ENCODE measurements at places on chromosomes 2 and 18.
A peak's percentile ranks its signal among the peaks of the same experiment; 100 is the strongest.

DNA sequence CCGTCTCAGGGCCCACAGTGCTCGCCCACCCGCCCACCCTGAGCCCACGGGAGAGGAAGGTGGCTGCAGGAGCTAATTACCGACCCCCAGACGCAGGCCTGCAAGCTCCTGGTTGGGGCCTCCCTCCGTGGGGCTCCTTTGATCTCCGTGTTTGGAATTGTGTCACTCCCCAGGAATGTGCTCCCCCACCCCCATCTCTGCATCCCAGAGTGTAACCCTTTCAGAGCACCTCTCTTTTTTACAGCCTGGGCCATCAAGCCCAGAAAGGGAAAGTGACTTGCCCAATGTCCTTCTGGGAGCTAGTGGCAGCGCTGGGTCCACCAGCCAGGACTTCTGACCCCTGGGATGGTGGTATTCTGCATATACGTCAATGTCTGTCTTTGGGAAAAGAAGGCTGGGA lies 335.1 kb downstream of the CYRIA start:
- no peak for DNase-seq

DNA sequence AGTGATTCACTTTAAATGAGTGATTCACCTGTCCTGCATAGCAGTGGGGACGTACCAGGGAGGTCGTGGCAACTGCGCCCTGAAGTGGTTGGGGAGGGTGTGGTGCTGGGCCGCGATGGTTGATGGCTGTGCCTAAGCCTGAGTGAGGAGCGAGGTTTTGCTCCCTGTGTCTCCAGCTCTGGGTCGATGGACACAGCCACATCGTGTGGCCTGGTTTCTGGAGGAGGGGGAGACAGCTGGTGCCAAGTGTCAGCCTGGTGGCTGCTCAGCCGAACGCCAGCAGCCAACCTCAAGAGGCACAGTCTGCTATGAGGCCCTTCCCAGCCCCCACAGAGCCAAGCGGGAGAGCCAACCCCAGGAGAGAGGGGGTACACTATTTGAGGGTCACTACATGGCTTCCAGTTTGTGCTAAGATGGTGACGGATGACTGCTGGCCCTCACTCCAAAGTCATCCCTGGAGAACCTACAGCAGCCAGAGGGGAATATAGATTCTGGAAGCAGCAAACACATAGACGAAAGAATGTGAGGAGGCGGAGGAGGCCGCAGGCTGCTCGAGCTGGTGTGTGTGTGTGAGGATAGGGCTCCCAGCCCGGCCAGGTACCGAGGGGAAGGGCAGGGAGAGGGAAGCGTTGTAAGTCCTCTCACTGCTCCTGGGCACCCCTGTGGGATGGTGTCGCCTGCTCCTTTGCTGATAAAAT lies 58.6 kb upstream of the OTOF start:
- DNase-seq = no peak

GRCh38 chr2:10240911-10241610 lies 61.6 kb upstream of the HPCAL1 start:
- no peak for DNase-seq

DNA sequence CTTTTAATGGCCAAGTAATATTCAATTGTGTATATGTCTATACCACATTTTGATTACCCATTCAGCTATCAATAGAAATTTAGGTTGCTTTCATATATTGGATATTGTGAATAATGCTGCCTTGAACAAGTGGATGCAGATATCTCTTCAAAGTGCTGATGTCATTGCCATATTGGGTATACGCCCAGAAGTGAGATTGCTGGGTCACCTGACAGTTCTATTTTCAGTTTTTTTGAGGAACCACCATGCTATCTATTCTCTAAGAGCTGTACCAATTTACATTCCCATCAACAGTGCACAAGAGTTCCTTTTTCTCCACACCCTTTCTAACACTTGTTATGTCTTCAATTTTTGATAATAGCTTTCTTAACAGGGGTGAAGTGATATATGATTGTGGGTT lies 306.9 kb downstream of the ZNF516 start:
- no peak for DNase-seq

DNA sequence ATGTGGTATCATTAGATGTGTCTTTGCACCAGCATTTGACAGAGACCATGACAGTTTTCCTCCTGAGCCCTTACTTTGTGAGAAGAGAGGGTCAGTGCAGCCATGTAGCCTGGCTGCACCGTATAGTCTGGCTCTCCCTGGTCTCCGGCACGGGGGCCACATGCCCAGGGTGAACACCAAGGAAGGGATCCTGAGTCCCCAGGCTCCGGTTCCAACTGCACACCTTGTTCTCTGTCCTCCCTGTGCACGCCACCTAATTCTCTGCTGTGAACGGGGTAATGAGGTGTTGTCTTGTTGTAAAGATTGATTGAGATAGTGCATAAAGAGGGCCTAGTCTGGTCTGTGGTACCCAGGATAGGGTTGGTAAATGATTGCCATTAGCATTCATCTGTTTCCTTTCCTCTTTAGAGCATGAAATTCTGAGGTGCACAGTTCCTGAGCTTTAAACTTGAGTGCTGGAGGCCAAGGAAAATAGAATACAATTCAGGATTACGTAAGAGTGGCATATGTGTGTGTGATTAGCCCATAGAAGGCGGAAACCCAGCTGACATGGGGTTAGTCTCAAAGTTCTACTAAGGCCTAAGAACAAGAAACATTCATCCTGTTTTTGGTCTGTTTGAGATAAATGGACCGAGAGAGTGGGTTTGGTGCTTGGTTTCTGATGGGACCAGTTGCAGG lies 55.5 kb downstream of the NCK2 start:
- DNase-seq = no peak

DNA sequence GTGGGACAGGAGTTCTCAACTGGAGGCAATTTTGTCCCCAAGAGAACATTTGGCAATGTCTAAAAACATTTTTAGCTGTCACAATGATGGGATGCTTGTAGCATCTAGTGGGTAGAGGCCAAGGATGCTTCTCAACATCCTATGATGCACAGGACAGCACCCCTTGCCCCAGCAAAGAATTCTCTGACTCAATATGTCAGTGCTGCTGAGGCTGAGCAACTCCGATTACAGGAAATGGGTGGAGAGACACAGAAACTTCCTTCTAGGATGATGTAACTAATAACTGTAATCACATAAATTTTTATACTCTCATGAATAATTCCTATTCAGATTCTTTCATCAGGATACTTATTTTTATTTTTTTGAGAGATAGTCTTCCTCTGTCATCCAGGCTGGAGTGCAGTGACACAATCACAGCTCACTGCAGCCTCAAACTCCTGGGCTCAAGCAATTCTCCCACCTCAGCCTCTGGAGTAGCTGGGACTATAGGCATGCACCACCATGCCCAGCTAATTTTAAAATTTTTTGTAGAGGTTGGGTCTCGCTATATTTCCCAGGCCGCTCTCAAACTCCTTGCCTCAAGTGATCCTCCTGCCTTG lies 120.3 kb upstream of the ACAA2 start:
- no peak for DNase-seq

DNA sequence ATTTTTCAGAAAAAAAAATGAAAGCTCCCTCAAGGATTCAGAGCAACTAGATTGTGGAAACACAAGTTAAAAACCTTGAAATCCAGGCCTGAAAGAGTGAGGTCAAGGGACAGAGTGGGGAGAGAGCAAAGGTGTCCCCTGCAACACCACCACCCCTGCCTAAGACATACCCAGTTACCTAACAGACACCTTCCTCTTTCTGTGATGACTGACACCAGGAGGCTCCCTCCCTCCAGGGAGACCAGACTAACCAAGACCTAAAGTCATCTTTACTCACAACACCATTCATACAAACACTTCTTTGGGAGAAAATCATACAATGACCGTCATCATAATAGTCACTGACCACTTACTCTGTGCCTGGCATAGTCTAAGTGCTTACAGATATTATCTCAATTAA lies 151.8 kb upstream of the NABP1 start:
- no peak for DNase-seq

DNA sequence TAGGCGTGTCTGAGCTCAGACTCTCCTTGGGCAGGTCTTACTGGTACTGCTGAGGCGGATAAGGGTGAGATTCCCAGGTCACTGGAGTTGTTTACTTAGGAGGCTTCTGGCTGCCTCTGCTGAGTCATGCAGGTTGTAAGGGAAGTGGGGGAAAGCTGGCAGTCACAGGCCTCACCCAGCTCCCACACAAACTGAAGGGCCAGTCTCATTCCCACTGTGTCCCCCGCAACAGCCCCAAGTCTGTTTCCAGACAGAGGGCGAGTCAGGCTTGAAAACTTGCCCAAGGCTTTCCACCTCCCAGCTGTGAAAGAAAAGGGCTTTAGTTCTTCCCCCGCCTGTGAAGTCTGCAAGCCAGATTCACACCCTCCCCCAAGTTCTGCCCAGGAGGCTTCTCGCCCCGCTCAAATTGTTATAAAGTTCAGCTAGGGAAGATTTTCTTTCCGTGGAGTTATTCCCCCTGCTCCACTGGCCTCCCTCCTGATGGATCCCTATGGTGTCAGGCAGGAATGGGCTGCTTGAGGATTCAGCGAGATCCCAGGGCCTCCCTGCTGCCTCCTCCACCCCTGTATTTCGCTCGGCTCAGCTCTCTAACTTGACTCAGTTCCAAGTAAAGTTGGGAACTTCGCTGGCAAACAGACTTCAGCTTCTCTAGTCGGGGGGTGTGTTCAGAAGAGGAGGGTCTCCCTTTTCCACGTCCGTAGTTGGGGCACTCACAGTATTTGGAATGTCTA lies 248.6 kb downstream of the NR4A2 start:
- DNase-seq = no peak

GRCh38 chr2:25190536-25190935 lies 22.2 kb upstream of the POMC start:
- no peak for DNase-seq

GRCh38 chr2:118635891-118636290 lies 211.6 kb downstream of the EN1 start:
- no peak for DNase-seq

DNA sequence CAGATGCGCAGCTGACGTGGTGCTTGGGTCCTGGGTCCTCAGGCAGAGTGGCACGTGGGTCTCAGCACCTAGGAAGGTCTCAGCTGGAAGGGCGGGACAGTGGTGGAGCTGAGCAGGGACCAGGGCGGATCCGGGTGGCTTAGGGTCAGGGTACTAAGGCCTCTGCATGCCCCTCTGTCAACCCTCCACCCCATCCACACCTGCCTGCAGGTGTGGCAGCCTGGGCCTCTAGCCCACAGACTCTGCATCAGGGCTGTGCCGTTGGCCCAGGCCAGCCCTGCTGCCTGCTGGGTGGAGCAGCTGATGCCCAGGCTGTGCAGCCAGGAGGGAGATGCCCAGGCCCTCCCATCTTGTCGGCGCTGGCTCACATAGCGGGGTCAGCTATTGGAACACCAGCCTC lies 24.6 kb upstream of the OTOS start:
- no peak for DNase-seq

DNA sequence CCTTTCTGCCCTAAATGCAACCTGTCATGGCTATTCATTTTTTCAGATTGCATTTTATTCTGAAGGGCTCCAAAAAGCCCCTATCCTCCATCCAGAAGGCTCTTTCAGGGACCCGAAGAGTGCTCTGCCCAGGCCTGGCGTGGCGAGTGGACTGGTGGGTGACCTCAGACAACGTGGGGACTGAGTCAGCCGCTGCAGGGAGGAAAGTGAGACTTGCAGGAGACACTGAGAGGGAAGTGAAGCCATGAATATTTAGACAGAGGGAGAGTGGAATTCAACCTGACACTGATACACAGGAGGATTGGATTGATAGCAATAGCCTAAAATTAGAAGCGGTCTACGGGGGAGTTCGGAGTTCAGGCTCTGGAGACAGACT lies 63.6 kb upstream of the SIX2 start:
- no peak for DNase-seq

DNA sequence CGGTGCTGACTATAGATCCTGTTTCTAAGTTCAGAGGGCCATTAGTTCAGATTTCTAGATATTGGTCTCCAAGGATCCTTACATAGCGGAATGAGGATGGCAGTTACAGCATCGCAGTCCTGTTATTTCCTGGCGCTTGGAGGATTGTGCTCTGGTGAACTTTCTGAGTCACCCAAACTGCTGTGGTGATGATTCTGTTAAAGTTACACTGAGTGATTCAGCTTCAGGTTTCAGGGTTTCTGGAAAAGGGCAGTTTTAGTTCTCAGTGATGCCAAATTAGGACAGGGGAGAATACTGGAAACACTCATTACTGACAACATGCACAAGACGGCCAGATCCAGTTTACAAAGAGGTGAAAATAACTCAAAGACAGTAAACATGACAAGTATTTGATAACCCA lies 52.1 kb upstream of the ANKRD62 start:
- peak; percentile 17 for DNase-seq

DNA sequence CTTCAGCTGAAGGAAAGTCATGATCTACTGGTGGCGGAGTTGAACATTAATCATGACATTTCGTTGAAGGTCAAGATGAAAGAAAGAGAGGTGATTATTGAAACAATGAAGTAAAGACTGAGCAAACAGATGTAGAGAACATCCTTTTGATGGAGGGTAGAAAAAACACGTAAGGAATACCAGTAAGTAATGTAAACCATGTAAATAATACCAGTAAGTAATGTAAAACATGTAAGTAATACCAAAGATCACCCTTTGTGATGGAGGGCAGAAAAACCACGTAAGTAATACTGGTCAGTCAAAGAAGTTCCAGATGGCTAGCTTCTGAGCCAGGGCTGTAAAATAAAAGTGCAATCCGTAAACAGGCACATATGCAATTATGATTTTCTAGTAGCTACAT lies 1387.7 kb downstream of the SUCLG1 start:
- DNase-seq = no peak

- no peak for DNase-seq
These were observed 205.1 kb downstream of the CTIF start for GRCh38 chr18:48743886-48744285.

DNA sequence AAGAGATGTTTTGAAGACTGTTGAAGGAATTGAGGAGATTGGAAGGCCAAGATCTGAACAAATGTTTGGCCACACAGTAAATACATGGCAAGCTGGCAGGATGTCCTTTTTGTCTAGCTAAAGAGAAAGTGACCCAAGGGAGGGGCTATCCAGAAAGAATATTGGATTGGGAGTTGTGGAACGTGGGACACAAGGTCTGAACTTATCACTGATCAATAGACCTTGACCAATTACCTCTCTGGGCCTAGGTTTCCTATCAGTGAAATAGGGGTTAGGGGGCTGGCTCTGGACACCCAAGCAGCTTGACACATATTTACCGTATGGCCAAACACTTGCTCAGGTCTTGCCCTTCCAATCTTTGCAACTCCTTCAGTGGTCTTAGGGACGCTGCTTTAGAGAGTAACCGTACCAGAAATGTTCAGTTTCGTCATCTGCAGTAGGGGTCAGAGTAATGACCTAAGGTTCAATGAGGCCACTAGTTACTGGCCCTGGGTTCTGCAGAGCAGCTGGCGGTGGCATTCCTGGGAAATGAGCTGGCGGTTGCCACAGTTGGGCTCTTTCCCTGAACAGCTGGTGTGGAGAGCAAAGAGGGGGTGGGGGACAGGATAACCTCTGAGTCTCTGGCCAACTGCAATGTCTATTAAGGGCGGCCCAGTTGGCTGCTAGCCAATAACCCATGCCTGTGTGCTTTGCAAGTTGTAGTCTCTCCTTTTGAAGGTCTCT lies 70.1 kb upstream of the STPG4 start:
- DNase-seq = no peak

GRCh38 chr18:59041296-59041695 lies 98.4 kb upstream of the SEC11C start:
- DNase-seq = no peak

Data from stimulated activated CD4-positive, alpha-beta T cell treated with anti-CD3 and anti-CD28 coated beads, Interleukin-15, amount 100 ng/mL, for 24 hours (primary cell).